ENCODE measurements at places on chromosomes 2 and 18.

DNA sequence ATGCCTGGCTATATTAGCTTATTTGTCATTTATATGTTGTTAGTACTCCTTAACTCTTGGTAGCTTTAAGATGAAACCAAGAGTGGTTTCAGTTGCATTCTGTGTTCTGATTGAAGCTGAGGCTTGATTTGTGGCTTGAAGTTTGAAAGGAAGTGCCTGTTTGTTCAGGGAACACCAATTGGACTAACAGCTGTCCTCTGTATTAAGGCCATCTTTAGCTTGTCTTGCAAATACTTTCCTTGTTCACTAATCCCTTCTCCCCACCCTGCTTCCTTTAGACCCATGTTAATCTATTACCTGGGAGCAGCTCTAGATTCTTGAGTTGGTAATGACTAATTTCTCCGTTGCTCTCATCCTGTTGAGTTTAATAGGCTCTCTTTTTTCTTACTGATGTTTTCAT lies 13.4 kb downstream of the ITGA6 start:
- DNase-seq: no peak

DNA sequence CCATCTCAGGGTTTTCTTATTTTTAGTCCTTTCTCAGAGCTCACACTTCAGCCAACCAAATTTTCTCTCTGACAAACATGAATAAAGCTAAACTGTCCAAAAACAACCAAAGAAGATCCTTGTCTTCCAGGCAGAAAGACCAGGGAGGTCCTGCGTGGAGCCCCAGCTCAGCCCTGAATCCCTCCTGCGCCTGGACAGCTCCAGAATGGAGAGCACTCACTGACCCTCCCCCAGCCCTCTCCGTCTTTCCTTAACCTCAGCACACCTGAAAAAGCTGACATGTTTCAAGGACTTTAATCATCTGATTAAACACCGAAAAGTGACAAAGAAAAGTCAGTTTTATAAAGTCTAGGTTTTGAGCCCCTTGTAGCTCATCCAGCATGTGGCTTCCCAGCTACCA lies 22.9 kb upstream of the GNAL start:
- DNase-seq: no peak

DNA sequence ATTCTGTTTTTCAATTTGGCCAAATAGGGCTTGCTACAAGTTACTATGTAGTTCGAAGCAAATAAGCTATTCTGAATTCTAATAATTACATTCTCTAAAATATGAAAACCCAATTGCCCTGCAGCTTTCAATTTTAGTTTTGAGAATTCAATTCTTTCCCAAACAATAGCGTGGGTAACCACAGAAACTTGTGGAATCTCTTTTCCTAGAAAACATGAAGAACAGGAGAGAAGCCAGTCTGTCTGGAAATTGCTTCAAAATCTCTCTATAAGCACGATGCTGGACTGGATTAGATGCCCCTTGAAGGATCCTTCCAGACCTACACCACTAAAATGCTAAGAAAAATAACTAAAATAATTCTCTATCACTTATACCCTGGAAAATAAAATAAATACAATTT lies 115.0 kb downstream of the THADA start:
- no peak for DNase-seq

DNA sequence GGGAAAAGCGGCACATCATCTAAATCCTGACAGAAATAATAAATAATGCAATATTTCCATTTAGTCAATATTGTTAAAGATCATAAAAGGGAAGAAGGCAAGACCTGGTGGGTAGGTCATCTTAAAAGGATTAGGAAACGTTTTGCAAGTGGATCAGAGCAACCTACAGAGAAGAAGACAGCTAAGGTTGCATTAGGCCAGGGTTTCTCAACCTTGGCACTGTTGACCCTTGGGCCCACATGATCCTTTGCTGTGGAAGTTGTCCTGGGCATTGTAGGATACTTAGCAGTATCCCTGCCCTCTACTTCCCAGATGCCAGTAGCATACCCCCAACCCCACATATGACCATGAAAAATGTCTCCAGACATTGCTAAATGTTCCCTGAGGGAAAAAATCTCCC lies 55.0 kb downstream of the KLF7 start:
- DNase-seq: no peak

- DNase-seq: no peak
Observed at GRCh38 chr18:63422864-63423304, 608 bp upstream of the VPS4B start.

DNA sequence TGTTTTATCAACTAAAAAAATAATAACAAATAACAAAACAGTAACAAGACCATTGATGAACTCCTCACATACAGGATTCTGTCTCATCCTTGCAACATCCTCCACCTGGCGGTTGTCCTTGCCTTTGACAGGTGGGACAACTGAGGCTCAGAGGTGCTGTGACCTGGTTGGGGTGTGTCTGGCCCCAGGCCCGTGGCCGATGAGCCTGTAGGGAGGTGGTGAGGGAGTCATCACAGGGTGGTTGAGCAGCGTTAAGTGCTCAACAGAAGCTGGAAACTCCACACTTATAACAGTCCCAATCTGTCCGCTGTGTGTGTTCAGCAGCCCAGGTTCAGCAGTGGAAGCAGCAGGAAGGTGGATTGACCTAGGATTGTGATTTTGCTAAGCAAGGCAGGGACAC lies 131.6 kb upstream of the RAB12 start:
- no peak for DNase-seq

DNA sequence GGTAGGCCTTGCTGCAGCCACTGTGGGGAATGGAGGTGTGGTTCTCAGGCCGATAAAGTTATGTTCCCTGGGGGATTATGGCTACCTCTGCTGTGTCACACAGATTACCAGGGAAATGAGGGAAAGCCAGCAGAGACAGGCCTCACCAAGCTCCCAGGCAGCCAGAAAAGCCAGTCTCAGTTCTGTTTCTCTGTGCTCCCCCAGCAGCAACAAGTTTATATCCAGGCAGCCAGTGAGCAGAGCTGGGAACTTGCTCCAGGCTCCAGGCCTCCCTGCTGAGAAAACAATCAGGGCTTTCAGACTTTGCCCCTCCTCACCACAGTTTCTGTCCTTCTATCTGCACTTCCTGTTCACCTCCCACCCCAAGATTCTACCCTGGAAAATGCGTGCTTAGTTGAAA lies 596.6 kb upstream of the GYPC start:
- no peak for DNase-seq

GRCh38 chr2:172667581-172668325 lies 67.9 kb upstream of the RAPGEF4 start:
- DNase-seq: no peak

GRCh38 chr18:13036622-13037320 lies 45.6 kb downstream of the CEP192 start:
- no peak for DNase-seq

DNA sequence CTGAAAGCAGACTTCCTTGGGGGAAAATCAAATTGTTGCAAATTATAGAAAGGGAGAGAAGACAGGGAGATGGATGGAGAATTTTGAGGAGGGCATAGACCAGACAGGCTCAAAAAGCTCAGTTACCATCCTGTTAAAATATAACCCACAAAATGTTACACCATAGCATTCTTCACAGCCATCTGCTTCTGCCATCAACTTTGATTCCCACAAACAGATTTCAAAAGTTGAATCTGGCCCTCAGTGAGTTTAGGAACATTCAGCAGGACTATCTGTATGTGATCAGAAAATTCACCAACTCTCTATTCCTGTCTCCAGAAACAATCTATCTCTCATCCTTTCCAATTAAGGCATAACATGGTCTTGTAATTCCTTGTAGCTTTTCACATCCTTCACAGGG lies 159.8 kb upstream of the CCDC68 start:
- DNase-seq: no peak

- DNase-seq: no peak
Observed at GRCh38 chr18:23701017-23701416, 11.8 kb downstream of the LAMA3 start.

DNA sequence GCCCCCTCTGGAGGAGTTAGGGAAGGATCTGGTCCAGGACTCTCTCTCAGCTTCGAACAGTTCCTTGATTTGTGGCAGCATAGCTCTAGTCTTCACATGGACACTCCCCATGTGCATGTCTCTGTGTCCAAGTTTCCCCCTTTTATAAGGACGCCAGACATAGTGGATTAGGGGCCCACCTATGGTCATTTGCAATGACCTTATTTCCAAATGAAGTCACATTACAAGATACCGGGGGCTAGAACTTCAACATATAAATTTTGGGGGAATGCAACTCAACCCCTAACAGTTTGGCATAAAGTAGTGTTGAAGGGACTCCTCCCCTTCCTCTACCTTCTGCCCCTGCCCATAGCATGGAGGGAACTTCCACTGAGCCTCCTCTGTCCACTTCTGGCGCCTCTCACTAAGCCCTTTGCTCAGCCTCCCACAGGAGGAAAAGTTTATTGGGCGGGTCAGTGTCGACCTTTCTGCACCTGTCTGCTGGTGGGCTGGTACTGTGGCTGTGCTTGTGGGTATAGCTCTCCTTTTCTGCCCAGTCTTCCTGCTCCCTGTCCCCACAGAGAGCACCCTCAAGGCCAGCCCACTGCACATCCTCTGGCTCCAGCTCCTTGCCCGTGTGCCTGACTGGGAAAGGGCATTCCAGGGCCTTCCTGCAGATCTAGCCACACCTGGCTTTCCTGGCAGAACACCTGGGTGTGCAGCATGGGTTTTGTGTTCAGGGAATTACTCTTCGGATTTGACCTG lies 5.5 kb downstream of the FABP1 start:
- DNase-seq: no peak

GRCh38 chr18:21463718-21464117 lies 136.8 kb downstream of the ESCO1 start:
- no peak for DNase-seq

DNA sequence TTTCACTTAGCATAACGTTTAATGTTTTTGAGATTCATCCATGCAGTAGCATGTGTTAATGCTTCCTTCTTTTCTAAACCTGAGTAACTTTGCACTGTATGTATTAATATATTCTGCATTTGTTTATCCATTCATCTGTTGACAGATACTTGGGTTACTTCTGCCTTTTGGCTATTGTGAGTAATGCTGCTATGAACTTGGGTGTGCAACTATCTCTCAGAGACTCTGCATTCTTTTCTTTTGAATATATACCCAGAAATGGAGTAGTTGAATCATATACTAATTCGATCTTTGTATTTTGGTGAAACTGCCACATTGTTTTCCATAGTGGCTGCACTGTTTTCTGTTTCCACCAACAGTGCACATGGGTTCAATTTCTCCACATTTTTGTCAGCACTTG lies 128.3 kb downstream of the SH3BP4 start:
- no peak for DNase-seq

DNA sequence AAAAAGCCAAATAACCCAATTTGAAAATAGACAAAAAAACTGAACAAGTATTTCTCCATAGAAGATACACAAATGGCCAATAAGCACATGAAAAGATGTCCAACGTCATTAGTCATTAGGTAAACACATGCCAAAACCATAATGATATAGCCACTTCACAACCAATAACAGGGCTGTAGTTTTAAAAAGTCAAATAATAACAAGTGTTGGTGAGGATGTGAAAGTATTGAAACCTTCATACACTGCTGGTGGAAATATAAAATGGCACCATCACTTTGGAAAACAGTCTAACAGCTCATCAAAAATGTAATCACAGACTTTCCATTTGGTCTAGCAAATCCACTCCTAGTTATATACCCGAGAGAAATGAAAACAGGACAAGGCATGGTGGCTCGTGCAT lies 144.2 kb upstream of the CYP1B1 start:
- no peak for DNase-seq

- no peak for DNase-seq
Observed at GRCh38 chr2:52881606-52882005, 886.0 kb upstream of the CHAC2 start.

- no peak for DNase-seq
Observed at GRCh38 chr2:75432761-75433361, 127.9 kb downstream of the EVA1A start.

DNA sequence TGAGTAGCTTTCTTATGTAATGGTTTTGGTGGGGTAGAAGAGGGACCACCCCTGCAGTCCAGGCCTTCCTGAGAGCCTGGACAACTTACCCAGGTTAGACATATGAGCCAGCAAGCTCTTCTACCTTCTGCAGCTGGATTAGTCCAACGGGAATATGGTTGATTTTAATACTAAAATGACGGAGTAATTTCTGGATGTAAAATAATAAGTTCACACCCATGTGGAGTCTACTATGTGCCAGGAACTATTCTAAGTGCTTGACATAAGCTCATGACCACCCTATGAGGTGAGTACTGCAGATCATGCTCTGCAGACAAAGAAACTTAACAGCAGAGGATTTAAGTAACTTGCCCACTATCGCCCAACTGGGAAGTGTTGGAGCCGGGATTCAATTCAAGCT lies 45.5 kb downstream of the DPP4 start:
- DNase-seq: no peak

DNA sequence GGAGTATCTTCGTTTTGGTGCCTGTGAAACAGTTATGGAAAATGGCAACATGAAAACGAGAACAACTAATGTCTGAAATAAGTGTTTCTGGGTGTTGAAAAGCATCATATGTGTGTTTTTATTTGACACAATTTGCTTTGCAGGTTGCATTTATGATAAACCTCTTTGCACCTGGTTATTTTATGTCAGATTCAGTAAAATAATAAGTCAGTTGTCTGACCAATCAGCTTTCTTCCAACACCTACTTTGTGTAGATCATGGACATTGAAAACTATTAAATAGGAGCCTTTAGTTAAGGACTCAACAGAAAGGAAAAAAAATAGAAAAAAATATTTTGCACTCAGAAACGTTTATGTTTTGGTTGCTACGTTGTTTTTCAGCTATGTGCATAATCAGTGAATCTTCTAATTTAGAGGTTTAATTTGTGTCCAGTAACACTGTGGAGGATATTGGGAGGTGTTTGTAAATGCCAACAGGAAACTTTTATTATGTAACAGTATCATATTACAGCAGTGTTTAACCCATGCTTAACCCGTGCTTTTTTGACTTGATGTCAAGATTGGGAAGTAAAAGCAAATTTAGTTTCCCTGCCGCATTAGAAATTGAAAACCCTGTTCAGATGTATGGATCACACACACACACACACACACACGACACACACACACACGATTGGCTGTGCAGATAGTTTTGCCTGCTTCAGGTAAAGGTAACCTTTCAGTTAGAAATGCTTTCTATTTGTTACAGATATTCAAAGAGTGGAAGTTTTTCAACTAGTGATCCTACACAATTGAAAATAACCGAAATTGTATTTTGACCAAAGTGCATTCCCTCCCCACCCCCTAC lies 2.6 kb downstream of the PKP4 start:
- no peak for DNase-seq

DNA sequence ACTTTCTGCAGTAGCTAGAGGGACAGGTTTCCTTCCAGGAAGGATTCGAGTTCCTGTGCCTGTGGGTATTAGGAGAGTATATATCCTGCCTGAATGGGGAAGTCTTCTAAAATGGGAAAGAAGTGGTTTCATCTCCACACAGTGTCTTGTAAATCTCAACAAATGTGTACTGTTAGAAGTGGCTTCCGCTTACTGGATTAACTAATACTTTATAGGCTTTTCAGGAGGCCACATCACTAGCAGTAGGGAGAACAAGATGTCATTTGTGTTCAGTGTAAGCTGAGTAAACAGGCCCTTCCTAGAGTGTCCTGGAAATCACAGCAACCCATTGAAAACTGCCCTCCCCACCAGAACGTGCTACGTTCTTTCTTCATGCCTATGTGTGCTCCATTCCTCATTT lies 12.5 kb upstream of the POLR1B start:
- no peak for DNase-seq

All from NCI-H1417 treated with DMSO at 0.1 percent for 48 hours (cell line).